ENCODE measurements at places on chromosomes 4 and X.

DNA sequence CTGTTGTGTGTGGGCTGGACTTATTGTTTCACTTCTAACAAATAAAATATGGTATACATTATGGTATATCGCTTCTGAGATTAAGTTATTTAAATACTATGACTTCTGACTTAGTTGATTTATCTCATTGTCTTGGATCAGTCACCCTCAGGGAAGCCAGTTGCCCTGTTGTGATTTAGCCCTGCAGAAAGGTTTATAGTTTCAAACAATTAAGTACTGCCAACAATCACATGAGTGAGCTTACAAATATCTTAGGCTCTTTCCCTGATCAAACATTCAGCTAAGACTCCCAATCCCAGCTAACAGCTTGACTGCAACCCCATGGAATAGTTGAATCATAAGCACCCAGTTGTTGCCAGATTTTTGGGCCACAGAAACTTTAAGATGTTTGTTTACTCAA, 85.4 kb downstream of the MAGEC1 start:
- DNase-seq = no peak

- no peak for DNase-seq
Observed at GRCh38 chrX:51955200-51955599, 61.8 kb downstream of the MAGED1 start.

GRCh38 chr4:29405116-29405515, 1315.1 kb upstream of the PCDH7 start:
- no peak for DNase-seq

DNA sequence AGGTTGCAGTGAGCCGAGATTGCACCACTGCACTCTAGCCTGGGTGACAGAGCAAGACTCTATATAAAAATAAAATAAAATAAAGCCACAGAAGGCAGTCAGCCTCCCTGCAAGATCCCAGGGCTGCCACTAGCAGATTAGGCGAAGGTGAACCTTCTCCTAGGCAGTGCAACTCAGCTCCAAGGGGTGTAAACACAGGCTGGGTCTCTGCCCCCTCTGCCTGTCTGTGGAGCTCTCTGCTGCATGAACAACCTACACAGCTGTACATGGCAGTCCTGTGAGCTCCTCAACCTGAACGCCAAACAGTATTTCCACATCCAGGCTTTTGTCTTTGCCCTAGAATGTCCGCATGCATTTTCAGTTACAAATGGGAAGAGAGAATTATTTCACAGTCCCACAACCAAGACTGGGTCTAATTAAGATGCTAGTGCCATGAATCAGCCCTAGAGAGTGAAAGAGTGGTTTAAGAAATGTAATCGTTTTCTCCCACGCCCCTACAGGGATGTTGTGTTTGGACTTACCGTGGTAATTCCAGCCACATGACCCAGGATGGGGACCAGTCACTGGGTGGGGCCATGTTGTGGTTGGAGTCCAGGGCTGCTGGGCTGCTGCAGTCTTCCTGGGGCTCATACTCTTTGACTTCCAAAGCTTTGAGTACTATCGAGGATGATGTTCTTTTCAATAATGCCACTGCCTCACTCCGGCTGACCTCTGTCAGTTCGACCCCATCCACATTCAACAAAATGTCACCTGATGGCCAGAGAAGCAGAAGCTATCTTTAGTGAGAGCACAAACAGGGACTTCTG, 99.0 kb downstream of the FIP1L1 start:
- DNase-seq = peak; percentile 90

DNA sequence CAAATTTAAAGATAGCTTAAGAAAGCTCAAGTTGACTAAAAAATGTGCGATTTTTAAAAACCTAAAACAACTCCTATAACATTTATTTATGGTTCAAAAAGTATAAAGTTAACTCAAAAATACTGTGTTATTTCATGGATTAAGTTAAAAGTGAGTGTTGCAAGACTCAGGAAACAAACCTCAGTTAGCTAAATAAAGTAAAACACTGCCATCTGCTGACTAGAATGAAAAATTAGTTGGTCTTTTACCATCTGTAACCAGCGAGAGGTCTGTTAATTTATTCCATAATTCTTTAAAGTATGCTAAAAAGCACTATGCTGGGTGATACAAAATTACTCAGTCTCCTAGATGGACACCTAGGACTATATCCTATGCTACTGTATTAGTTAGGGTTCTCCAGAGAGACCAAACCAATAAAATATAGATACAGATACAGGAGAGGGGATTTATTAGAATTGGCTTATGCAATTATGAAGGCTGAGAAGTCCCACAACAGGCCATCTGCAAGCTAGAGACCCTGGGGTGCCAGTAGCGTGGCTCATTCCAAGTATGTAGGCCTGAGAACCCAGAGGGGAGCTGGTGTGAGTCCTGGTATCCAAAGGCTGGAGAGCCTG, 4.9 kb upstream of the WDFY3 start:
- DNase-seq = peak; percentile 46

DNA sequence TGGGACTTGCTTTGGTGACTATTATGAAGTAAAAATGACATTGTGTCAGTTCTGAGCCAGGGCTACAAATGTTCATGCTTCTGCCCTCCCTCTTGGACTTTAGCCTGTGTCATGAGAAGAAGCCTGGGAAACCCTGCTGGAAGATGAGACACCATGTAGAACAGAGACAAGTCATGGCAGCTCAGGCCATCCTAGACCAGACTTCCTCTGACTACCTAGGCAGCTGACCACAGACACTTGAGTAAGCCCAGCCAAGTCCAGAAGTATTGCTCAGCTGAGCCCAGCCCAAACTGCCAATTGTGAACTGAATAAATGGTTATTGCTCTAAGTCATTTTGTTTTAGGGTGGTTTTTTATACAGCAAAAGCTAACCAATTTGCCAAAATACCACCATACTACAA, 467.6 kb upstream of the CNKSR2 start:
- DNase-seq = no peak

DNA sequence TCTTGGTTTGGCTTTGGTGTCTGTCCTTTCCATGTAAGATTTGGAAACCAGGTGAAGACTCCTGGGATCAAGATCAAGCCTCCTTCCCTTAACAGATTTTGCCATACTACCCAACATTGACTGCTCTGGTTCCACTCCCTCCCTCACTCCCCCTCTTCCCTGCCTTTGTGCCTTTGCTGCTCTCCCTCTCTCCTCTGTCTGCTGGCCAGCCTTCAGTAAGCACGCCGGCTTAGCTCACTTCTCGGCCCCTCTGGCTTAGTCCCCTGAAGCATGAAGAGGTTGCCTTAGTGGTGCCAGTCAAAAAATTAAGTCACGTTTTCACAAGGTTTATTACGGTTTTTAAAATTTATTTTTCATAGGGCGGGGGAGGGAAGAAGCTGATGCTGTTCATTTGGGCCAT, 6.0 kb downstream of the GRIA3 start:
- DNase-seq = no peak

DNA sequence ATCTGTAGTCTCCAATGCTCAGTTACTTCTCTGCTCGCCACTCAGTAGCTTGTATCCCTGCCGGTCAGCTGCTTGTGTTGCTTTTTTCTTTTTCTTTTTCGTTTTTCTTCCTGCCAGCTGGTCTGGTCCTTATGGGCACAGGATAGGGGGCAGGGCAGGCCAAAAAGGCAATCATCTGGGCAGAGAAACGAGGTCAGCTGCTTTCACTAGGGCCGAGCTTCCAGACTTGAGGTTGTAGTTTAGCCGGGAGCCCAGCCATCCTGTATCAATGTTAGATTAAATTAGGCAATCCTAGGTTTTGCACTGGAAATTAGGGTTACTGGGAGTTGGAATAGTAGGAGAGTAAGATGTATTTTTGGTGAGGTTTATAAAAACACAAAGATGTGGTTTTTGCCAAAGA, 3.4 kb downstream of the ARSF start:
- DNase-seq = no peak

- DNase-seq = no peak
Observed at GRCh38 chr4:173337463-173337862, 3.3 kb upstream of the HMGB2 start.

DNA sequence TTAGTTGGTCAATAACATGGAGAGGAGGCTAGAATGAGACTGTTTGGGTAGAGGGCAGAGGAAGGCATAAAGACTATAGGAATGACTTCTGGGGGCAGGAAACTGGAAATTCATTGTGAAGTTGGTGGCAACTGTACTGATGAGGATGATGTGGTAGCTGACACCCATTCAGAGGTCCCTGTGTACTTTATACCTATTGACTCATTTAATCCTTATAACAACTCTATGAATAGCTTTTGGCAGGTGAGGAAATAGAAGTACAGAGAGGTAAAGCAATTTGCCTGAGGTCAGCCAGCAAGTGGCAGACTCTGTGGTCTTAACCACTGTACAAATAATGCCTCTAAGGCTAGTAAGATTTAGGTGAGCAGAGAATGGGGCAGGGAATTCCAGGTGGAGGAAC, 100.1 kb downstream of the GATB start:
- no peak for DNase-seq

DNA sequence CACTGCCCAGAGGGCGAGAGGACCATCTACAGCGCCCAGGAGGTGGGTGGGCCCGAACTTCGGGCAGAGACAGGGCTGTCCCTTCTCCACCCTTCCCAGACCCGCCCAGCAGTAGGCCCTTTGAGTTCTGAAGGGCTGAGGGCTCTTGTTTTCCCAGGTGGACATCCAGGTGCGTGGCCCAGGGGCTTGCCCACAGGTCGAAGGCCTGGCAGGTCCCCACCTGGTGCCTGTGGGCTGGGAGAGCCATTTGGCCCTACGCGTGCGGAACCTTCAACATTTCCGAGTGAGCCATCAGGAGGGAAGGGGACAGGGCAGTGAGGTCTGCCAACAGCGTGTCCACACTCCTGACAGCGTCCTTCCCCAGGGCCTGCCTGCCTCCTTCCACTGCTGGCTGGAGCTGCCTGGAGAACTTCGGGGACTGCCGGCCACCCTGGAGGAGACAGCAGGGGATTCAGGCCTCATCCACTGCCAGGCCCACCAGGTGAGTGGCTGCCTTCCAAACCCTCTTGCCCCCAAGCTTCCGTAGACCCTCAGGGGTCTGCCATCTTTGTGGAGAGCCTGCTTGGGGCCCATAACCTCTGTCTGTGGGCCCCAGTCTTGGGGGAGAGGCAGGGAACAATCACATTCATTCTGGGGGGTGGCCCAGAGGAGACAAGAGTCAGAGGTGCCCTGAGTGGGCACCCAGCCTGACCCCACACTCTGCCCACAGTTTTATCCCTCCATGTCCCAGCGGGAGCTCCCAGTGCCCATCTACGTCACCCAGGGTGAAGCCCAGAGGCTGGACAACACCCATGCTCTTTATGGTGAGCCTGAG, 6.8 kb downstream of the PLXNB3 start:
- DNase-seq = no peak

- peak; percentile 37 for DNase-seq
Observed at GRCh38 chrX:72394518-72395170, 88.9 kb upstream of the CITED1 start.

DNA sequence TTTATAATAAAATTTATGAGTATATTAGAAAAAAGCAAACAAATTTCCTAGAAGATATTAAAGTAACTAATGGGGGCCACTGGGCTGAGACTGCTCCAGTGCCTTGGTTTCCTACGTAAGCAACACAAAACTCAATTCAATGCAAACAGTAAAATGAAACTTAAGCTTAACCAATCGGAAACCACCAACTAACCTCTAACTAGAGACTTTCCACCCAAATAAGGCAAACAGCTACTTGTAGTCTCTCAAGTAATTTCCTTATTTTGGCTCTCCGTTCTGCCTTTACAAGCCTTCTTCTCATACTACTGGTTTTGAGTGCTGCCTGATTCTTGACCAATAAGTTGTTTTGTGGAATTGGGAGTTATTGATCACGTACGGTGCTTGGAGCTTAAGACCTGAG, 167.3 kb upstream of the VEGFC start:
- no peak for DNase-seq

- DNase-seq = no peak
Observed at GRCh38 chr4:2570551-2571222, 34.2 kb downstream of the FAM193A start.

GRCh38 chr4:108465886-108466500, 154.4 kb upstream of the RPL34 start:
- DNase-seq = no peak

All from HCEC 1CT (cell line).